Dorsolateral prefrontal cortex (tissue), 122 donors: ENCODE measurements at places on chromosomes 1 and 21. TPM values are rescaled to one million over a fixed set of nuclear protein-coding genes. Genes with fewer than 3 reads are reported as not detected.

The HSD11B1 gene
- 7.9 TPM for total RNA-seq

The S100A5 gene
- total RNA-seq = not detected

The MAB21L3 gene
- total RNA-seq = 1.2 TPM

The IRF6 gene
- total RNA-seq = 1.9 TPM

The FBXO2 gene
- 266 TPM for total RNA-seq

The GBP2 gene
- total RNA-seq = 1.6 TPM

The NLRP3 gene
- 3.4 TPM for total RNA-seq

The RCAN1 gene
- 51.0 TPM for total RNA-seq

The TEDDM1 gene
- not detected for total RNA-seq

The LAX1 gene
- 0.41 TPM for total RNA-seq

DNA sequence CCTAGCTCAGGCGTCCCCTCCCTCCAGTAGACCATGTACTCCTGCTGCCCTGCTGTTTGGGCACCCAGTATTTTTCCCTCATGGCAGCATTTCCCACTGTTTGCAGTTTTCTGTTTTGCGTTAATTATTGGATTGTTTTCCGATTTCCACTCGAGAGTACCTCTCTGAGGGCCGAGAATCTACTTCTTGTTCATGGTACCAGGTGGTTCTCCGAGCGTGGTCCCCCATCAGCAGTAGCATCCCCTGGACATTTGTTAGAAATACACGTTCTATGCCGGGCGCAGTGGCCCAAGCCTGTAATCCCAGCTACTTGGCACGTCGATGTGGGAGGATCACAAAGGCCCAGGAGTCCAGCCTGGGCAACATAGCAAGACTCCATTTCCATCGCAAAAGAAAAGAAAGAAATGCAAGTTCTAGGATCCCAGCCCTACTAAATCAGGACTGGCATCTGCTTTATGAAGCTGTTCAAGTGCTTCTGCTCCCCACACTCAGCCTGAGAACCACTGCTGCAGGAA, 690 bp downstream of the RRP1 start:
- no peak for DNase-seq

DNA sequence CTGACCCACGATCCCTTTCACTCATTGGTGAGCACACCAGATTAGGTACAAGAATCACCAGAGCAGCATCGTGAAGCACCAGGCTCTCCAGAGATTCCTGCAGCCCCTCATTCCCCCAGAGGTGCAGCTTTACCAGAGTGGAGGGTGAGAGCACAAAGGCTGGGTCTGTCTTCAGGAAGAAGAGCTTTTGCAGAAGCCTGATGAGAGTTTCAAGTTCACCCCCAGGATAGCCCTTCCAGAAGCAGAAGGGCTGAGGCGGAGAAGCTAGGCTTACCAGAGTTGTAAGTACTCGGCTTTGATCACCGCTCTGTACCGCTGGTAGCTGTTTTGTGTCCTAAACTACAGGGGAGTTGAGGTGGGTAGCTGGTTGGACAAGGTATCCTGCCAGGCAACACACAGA, 3.1 kb downstream of the TSSK3 start:
- no peak for DNase-seq

- DNase-seq = no peak
Measured at GRCh38 chr1:31374511-31375196, 1.8 kb upstream of the FABP3 start.

DNA sequence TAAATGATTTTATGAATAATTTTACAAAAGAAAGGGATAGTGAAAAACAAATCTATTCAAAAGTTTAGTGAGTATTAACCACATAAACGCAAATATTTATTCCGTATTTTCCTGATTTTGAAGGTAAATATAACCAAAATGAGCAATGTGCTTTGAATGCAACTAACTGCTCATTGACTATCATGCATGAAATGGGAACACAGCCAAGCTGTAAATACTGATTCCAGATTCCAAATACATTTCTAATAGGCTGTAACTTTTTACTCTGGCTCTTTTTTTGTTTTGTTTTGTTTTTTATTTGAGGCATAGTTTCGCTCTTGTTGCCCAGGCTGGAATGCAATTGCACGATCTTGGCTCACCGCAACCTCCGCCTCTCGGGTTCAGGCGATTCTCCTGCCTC, 41.8 kb downstream of the SELENOF start:
- DNase-seq = no peak

- no peak for DNase-seq
Measured at GRCh38 chr1:248802454-248802853, 23.3 kb downstream of the SH3BP5L start.

- DNase-seq = no peak
Measured at GRCh38 chr21:46361935-46362334, 38.0 kb downstream of the PCNT start.

DNA sequence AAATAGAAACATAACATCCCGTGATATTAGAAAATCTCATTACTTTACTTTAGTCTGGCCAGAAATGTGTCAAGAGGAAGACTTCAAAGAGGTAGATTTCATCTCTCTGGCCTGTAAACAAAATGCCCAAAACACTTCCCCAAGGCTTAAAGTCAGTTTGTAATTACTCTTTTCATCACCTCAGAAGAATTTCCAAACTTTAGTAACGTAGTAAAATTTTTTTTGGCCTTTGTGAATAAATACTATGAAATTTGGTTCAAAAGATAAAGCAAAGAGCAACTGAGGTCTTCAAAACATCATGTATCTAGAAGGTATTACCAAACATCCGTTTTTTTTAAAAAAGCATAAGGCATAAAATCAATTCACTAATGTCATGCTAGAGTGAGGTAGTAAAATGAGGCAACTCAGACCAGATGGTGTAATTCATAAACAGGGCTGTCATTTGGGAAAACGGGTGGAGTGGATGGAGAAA, 51.4 kb downstream of the LEPR start:
- DNase-seq = no peak

- no peak for DNase-seq
Measured at GRCh38 chr1:86616871-86617270, 70.0 kb downstream of the CLCA4 start.

DNA sequence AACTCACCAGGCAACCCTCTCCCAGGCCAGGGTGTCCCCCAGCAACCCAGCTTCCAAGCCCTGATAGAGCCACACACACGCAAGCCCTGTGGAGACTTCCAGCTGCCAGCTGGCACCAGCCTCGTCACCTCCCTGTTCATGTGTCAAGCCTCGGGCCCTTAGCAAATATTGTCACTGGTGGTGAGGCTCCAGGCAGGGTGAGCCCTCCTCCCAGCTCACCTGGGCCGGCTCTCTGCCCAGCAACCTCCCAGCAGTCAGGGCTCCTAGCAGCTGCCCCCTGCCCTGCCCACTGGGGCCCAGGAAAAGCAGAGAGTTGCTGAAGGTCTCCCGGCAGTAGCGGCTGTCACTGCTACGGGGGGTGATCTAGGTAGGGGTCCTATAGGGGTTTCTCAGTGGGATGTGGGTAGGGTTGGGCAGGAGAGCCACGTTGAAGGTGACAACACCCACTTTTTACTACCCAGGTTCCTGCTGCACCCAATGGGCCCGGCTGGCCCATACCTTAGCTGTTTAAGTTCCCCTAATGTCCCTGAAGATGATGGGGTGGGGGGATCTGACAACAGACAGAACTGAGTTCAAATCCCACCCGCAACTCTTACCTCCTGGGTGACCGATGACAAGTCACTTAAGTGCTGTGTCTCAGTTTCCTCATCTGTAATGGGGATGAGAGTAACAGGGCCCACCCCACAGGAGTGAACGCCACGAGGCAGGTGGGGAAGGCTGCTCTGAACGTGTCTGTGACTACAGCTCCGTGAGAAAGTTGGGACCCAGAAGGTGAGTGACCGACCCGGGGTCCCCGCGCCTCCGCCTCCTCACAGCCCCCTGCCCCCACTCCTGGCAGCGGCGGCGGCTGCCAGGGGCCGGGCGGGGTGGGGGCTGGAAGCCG, 678 bp downstream of the TTC39A start:
- no peak for DNase-seq

GRCh38 chr1:100606438-100606837, 68.5 kb downstream of the GPR88 start:
- no peak for DNase-seq

DNA sequence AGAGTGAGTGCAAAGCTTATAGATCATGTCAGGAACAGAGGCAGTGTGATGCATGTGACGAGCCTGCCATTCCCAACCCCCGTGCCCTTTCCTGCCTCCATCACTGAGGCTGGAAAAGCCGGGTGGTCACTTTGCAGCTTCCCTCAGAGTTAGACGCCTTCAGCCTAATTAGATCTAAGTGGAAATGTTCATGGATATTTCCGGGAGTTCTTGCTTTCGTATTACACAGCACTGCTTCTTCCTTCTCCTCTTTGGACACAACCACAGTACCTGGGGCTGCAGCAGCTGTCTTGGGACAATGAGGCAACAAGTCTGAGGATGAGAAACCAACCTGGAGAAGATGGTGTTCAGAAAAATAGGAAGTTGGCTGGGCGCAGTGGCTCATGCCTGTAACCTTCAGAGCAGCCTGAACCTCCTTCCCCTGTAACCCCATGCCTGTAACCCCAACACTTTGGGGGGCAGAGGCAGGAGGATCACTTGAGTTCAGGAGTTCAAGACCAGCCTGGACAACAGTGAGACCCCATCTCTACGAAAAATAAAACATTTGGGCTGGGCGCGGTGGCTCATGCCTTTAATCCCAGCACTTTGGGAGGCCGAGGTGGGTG, 24.5 kb downstream of the SERINC2 start:
- DNase-seq = no peak

GRCh38 chr1:153791648-153792253, 16.5 kb downstream of the SLC27A3 start:
- DNase-seq = peak; percentile 64

DNA sequence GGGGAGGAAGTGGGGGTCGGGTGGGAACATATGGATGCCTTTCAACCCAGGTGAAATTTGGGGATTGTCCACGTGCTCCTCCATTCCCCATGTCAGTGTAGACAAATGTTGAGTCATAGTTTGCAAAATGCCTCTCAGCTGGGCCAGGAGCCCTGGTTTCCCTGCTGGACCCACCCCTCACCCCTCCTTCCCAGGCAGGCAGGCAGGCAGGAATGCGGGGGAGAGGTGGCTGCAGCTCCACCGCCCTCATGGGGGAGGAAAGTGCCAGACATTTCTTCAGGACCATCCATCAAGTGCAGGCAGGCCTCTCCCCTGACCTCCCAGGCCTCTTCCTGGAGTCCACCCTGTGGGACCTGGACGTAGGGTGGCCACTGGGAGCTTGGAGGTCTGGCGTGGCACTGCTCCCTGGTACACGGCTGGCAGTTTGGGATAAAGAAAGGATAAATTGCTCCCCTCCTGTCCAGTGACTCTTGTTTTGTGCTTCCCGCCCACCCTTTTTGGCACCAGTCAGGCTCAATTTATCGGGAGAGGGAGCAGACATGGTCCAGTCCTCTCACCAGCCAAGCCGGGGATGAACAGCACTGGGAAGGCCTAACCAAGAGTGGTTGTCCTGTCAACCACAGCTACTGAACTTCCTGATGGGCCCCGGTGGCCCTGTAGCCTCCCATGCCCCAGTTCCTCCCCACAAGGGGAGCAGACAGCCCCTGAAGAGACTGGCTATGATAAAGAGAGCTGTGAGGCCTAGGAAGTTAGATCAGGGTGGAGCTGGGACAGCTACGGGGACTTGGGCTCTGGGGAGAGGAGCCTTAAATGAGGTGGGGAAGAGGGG, 18.9 kb downstream of the NPR1 start:
- DNase-seq = no peak

DNA sequence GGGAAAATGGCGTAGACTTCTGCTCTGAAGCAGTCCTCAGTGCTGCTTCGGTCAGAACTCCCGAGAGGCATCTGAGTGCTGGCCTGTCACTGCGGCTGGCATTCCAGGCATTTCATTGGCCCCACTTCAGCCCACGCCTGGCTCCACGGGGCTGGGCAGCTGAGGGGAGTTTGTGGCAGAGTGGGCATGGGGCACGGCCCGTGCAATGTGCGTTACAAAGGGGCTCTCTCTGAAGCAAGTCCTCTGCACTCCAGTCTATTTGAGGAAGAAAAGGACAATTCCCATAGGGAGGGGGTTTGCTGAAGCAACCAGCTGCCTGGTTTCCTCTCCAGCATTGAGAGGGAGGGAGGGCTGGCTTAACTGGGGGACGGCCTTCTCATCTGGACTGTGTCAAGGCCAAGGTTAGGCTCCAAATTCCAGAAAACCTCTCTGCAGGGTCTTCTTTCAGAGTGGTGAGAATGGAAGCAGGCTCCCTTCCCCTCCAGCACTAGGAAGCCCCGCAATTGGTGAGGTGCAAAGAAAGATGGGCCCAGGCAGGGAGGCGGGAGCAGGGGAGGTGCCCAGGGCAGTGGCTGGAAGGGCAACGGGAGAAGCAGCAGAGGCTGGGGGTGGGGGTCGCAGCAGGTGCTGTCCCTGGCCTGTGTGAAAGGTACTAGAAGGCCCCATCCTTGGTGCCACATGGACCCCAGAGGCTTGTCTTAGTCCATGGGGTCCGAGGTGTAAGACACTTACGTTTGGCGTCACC, 21.1 kb upstream of the GPR157 start:
- no peak for DNase-seq

DNA sequence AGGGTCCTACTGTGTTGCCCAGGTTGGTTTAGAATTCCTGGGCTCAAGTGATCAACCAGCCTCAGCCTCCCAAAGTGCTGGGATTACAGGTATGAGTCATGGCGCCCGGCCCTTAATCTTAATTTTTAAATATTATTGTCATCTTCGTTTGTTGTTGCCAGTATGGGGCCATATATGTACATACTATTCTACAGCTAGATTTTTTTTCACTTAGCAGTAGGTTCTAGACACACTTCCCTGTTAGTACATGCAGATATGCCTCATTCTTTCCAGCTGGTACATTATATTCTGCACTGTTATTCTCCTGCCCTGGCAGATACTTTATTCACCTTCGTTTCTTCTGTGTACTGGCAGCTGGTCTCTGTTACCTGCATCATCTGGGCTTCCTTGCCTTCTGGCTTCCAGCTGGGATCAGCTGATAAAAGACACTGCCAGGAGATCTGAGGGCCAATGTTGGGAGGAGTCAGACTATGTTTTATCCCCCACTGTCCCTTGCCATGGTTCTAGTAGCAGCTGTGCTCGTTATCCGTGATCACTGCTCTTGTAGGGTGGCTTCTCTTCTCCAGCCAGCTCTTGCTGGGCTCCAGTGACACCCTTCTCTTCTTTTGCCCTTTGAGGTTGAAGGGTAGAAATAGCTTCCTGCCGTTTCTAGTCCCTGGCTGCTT, 24.7 kb downstream of the ST3GAL3 start:
- no peak for DNase-seq

GRCh38 chr1:81430955-81431623, 369.6 kb upstream of the ADGRL2 start:
- no peak for DNase-seq

DNA sequence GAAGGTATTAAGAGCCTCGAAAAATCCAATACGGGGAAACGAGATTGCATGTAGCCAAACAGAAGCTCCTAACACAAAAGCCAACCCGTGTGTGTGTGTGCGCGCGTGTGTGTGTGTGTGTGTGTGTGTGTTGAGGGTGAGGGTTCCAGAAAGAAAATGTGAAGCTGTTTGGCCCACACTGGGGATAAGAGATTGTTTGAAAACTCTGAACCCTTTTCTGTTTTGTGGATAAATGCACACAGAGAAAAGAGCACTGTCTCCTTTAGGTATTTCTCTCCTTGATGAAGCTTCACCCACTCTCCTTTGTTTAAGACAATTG, 1.9 kb downstream of the WLS start:
- no peak for DNase-seq
